ENCODE measurements at places on chromosomes 4 and X. TPM values are rescaled to one million over a fixed set of nuclear protein-coding genes. Genes with fewer than 3 reads are reported as not detected.

CCNB3 gene
- 0.82 TPM for total RNA-seq

ASMT gene
- 0.28 TPM for total RNA-seq

ODAPH gene
- total RNA-seq: not detected

TASL gene
- total RNA-seq: not detected

PNMA5 gene
- not detected for total RNA-seq

TEX13C gene
- not detected for total RNA-seq

CCSER1 gene
- total RNA-seq: not detected

JCHAIN gene
- 0.13 TPM for total RNA-seq

TMPRSS11A gene
- not detected for total RNA-seq

LPAR4 gene
- not detected for total RNA-seq

EOLA1 gene
- 23.3 TPM for total RNA-seq

ATOH1 gene
- not detected for total RNA-seq

BTC gene
- total RNA-seq: 1.3 TPM

NLGN3 gene
- 1.3 TPM for total RNA-seq

PRRG3 gene
- not detected for total RNA-seq

COL4A5 gene
- total RNA-seq: 12.8 TPM

TCP11X2 gene
- total RNA-seq: not detected

BEND4 gene
- not detected for total RNA-seq

POLN gene
- total RNA-seq: 1.1 TPM

NLRP2B gene
- total RNA-seq: not detected

CD40LG gene
- not detected for total RNA-seq

MPC1L gene
- total RNA-seq: not detected

ZMAT1 gene
- not detected for total RNA-seq

XG gene
- not detected for total RNA-seq

GLRB gene
- 1.2 TPM for total RNA-seq

POLA1 gene
- 11.2 TPM for total RNA-seq

LRIT3 gene
- not detected for total RNA-seq

GAGE13 gene
- total RNA-seq: not detected

ANKRD50 gene
- 2.9 TPM for total RNA-seq

HPGD gene
- 63.8 TPM for total RNA-seq

RS1 gene
- total RNA-seq: not detected

RAB33A gene
- total RNA-seq: 0.26 TPM

NONO gene
- total RNA-seq: 405 TPM

TRAM1L1 gene
- 0.66 TPM for total RNA-seq

TLR7 gene
- total RNA-seq: not detected

KCNIP4 gene
- total RNA-seq: not detected

TMEM271 gene
- total RNA-seq: not detected

ZFP42 gene
- total RNA-seq: not detected

PDGFC gene
- total RNA-seq: 2.9 TPM

TMSB15C gene
- not detected for total RNA-seq

UBQLN2 gene
- 25.0 TPM for total RNA-seq

GPRASP1 gene
- total RNA-seq: 0.42 TPM

SPANXB1 gene
- total RNA-seq: 2.5 TPM

F8A2 gene
- not detected for total RNA-seq

XAGE2 gene
- total RNA-seq: not detected

SUPT20HL1 gene
- not detected for total RNA-seq
